GDM1 (cell line): ENCODE measurements at places on chromosomes 2 and 18.

DNA sequence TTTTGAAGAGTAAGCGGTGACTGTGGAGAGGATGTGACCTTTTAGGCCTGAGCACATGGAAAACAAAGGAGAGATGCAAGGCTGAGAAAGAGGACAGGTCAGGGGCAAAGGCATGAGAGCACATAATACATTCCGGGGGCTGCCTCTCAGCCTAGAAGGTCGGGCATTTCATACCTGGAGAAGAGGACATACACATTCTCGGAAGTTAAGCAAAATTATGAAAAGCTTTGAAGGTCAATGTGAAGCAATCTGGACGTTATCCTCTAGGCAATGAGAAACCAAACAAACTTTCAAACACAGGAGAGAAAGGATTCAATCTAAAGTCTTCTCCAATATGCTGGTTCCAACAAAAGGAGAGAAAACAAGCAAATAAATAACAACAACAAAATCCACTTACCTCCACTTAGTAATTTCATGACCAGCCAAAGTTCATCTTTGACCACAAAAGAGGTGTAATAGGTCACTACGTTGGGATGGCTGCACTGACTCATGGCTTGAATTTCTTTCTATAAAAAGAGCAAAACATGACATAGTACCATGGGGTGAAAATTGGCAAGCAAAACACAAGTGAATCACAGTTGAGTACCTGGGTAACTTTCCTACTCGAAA, 80.4 kb downstream of the STK39 start:
- DNase-seq: no peak

DNA sequence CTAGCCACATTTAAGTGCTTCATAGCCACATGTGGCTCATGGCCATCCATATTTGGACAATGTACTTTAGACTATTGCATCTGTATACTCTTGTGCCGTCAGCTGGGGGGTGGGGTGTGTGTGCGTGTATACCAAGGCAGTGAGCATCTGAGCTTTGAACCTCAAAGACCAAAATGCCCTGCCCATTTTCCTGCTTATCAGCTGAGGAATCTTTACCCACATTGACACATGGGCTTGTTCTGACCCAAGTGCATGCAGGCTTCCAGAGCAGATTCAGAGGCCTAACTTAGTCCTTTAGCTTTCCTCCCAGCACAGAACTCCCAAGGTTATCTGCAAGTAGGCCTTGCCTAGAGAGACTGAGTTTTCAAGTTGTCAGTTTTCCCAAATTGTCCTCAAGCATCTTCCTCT, 11.1 kb upstream of the MOCOS start:
- no peak for DNase-seq

- no peak for DNase-seq
Measured at GRCh38 chr2:178282075-178282815, 87.9 kb downstream of the OSBPL6 start.

- peak; percentile 34 for DNase-seq
Measured at GRCh38 chr18:46250084-46250811, 146.1 kb downstream of the HAUS1 start.

GRCh38 chr2:198374375-198375082, 570.1 kb downstream of the PLCL1 start:
- peak; percentile 34 for DNase-seq

- DNase-seq: no peak
Measured at GRCh38 chr2:1394709-1395408, 18.4 kb upstream of the TPO start.

DNA sequence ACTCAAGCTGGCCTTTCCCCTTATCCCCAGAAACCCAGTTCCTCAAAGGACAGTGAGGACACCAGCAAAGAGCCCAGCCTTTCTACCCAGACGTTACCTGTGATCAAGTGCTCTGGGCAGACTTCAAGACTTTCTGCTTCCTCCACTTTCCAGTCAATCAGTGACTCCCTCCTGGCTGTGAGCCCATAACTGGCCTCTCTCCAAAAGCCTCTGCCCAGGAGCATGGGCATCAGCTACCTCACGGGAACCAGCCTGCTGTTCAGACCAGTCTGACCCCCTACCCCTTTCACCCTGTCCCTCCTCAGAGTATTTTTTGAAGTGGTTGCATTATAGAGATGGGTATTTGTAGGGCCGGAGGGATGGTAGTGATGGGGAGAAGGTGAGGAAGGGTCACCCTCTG, 27.7 kb upstream of the CYP27A1 start:
- no peak for DNase-seq

DNA sequence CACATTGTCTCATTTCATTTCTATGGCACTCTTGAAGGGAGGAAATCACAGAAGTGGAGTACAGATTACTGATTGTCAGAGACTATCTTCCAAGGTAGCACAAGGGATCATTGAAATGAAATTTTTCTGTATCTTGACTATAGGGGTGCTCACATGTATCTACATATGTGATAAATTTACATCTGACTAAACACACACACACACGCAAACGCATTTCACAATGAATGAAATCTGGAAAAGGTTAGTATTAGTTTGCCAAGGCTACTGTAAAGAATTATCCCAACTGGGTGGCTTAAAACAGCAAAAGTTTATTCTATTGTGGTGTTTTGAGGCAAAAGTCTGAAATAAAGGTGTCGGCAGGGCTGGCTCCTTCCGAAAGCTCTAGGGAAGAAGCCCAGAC, 144.6 kb downstream of the SH3BP4 start:
- no peak for DNase-seq

DNA sequence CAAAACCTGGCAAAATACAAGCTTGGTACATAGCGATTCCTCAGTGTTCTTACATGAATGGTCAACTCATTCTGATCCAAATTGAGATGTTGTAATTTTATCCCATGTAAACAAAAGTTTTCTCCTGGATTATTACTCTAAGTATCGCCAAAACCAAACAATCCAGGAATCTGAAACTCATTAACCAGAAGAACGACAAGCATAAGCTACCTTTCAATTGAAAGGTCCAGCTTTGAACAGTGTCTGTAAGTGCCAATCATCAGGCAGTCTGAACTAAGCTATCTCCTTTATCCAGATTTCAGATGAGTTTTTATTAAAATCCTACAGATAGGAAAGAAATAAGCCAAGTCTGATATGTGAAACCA, 2.4 kb downstream of the MEX3C start:
- DNase-seq: no peak

DNA sequence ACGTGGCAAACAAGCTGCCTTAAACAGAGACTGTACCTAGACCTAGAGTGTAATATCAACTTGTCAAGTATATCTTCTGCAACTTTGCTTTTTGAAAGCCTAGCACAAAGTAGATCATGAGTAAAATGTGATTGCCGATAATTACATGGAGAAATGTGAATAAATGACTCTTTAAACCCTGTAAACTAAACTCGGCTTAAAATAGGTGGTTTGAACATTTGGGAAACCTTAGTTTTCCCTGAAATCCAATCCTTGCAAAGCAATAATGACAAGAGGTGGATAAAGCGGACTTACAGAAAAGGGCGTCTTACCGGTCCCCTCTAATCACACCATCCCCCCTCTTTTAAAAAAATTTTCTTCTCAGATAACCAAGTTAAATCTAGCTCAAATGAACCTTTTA, 549 bp upstream of the PSMD14 start:
- DNase-seq: no peak

DNA sequence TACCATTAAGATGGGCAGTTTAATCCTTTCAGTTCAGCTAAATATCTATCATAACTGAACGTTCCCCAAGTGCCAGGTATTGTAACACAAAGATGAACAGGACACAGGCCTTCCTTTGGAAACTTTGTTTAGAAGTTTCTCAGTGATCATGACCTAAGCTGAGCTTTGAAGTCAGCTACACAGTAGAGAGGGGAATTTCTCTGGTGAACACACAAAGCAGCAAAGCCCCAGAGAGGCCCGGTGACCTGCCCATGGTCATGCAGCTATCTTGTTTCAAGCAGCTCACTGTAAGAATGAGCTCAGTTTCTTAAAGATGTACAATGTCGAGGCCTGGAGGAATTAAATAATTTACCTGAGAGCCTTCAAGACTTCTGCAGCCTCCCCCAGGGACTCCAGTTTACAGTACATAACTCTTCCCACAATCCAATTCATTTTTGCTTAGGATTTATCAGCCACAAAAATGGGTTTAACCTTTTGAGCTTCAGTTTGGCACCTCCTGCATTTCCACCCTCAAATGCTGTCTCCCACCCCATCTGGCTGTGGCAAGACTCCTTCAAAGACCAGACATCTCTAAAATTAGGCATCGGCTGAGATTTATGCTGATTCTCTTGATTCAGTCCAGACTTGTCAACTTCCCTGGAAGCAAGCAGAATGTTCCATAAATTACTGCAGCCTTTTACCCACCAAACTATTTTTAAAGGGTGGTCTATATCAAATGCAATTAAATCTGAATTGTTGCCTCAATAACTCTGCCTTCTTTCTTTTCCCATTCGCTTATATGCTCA, 325.6 kb downstream of the TXNL1 start:
- no peak for DNase-seq

GRCh38 chr2:49251766-49252165, 97.5 kb upstream of the FSHR start:
- DNase-seq: no peak

DNA sequence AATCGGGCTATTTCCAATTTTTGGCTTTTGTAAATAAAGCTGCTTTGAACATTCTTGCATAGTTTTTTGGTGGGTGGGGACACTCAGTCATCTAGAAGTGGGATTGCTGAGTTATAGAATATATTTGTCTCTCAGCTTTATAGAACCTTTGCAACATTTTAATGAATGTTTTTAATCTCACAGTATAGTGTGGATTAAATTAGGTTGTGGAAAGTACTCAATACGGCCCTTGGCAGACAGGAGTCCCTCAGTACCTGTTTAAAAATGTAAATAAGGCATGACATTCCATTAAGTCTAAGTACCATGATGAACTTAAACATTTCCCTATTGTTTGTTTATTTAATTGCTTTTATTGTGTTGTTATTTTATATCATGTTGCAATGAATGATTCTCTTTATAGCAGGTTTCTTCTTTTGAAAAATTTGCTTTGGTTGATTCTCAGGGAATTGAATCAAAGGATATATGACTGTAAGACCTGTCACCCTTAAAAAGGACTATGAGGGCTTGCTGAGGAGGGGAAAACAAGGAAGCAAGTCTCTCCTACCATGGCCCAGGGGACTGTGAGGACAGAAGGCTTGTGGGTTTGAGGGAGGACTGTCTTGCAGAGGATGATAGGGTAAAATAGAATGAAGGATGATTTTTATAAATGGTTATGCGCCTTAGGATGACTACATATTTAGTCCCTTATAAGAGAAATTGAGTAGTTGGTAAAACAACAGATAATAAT, 165.1 kb downstream of the RPIA start:
- no peak for DNase-seq

DNA sequence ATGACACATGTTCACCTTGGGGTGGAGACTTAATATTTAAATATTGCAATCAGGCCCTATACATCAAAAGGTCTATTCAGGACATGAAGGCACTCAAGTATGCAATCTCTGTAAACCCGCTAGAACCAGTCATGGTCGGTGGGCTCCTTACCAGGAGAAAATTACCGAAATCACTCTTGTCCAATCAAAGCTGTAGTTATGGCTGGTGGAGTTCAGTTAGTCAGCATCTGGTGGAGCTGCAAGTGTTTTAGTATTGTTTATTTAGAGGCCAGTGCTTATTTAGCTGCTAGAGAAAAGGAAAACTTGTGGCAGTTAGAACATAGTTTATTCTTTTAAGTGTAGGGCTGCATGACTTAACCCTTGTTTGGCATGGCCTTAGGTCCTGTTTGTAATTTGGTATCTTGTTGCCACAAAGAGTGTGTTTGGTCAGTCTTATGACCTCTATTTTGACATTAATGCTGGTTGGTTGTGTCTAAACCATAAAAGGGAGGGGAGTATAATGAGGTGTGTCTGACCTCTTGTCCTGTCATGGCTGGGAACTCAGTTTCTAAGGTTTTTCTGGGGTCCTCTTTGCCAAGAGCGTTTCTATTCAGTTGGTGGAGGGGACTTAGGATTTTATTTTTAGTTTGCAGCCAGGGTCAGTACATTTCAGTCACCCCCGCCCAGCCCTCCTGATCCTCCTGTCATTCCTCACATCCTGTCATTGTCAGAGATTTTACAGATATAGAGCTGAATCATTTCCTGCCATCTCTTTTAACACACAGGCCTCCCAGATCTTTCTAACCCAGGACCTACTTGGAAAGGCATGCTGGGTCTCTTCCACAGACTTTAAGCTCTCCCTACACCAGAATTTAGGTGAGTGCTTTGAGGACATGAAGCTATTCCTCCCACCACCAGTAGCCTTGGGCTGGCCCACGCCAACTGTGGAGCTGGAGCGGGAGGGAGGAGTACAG, 108.1 kb downstream of the XRCC5 start:
- DNase-seq: no peak

DNA sequence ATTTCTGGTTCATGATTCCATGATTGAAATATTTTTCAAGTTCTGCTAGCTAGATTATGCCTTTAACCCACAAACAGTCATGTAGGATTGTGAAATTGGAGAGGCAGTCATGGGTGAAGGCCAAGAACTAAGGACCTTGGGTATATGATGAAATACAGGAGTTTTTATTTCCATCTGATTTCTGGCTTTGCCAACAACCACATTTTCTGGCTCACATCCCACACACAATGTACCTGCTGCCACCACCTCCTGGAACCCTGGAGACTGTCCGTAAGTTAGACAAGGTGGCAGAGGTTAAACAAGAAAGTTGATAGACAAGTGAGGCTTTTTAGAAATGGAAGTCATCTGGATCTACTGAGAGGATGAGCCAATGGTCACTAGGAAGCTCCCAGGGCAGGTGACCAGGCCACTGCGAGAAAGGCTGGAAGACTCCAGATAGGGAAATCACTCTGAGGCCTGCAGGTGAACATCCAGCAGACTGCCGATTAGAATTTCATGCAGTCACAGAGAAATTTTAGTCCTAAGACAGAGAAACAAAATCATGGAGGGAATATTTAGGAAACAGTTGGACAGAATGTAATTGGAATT, 402.0 kb downstream of the ALK start:
- no peak for DNase-seq
